ENCODE measurements at places on chromosomes 6 and 20. TPM values are rescaled to one million over a fixed set of nuclear protein-coding genes. Genes with fewer than 3 reads are reported as not detected.

The DAAM2 gene
- total RNA-seq: not detected

The SOBP gene
- 0.25 TPM for total RNA-seq

The TMEM181 gene
- total RNA-seq: 8.6 TPM

The DLK2 gene
- 0.47 TPM for total RNA-seq

The FOXS1 gene
- total RNA-seq: not detected

The ZBTB12 gene
- total RNA-seq: 0.69 TPM

The BCAS4 gene
- total RNA-seq: 15.7 TPM

The ENPP4 gene
- total RNA-seq: 8.0 TPM

The GDAP1L1 gene
- total RNA-seq: 0.50 TPM

The RBPJL gene
- total RNA-seq: not detected

The ARFGEF2 gene
- 18.2 TPM for total RNA-seq

The TNFAIP3 gene
- 294 TPM for total RNA-seq

The EDN1 gene
- 0.15 TPM for total RNA-seq

The APOBEC2 gene
- total RNA-seq: not detected

The KHDC1 gene
- total RNA-seq: 1.1 TPM

The ZSWIM1 gene
- 8.4 TPM for total RNA-seq

The SCGN gene
- not detected for total RNA-seq

The COL19A1 gene
- total RNA-seq: not detected

The EMILIN3 gene
- total RNA-seq: not detected

The HLA-DMB gene
- 1.3 TPM for total RNA-seq

The TBX18 gene
- total RNA-seq: not detected

The SLC13A3 gene
- total RNA-seq: not detected

The TPX2 gene
- 175 TPM for total RNA-seq

The TRAPPC3L gene
- total RNA-seq: not detected

The AFDN gene
- 13.9 TPM for total RNA-seq

The RNF39 gene
- not detected for total RNA-seq

The SLC9A8 gene
- 11.2 TPM for total RNA-seq

The DEF6 gene
- total RNA-seq: 89.9 TPM

The WFDC2 gene
- 0.83 TPM for total RNA-seq

The TRIM40 gene
- not detected for total RNA-seq

The FAM217A gene
- total RNA-seq: not detected

The BPI gene
- not detected for total RNA-seq

The PSORS1C2 gene
- total RNA-seq: not detected

The EYA4 gene
- not detected for total RNA-seq

The MYLK2 gene
- total RNA-seq: 0.17 TPM

The PPP1R14C gene
- not detected for total RNA-seq

The SMPDL3A gene
- 0.49 TPM for total RNA-seq

The ZMYND8 gene
- 33.0 TPM for total RNA-seq

The GCNT2 gene
- 1.6 TPM for total RNA-seq
